CD4-positive, alpha-beta T cell treated with Interleukin-2 at 100 ng/mL for 4 hours (primary cell): ENCODE measurements at places on chromosomes 4 and X.

- no peak for DNase-seq
Observed at GRCh38 chrX:9706421-9706820, 59.2 kb downstream of the GPR143 start.

DNA sequence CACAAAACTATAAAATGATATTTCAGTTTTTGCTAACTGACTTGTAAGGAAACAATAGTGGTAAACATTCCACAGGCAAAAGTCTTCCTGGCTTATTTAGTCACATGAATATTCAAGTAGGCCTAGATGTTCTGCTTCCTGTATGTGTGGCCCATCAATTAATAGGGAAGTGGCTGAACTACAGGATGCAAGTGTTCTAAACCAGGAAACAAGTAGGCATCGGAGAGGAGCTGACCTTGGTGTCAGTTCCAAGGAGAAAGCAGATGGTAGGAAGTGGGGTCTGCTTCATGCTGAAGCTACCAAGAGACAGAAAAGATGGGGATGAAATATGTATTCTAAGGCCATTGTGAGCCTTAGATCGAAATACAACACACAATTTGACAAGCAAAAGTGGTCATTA lies 149.7 kb downstream of the ANTXR2 start:
- no peak for DNase-seq

- no peak for DNase-seq
Observed at GRCh38 chr4:5237086-5237660, 185.9 kb downstream of the STK32B start.

DNA sequence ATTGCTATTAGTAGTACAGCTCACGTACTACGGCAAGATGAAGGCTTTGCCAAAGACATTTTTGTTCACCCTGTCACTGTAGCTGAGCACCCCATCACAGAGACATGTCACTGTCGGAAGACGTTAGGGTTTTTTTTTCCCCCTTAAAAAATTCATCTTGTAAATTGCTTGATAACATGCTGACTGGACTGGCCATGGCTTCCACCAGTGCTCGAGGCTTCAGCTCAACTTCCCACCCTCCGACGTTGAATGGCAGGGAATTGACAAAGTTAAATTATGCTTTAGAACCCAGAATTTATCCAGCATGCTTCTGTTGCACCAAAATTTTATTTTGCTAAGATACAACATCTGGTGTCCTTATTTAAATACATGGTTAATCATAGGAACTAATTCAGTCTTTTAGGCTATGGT lies 707 bp upstream of the OTUD4 start:
- DNase-seq: no peak

GRCh38 chrX:136250191-136251040 lies 784 bp downstream of the MAP7D3 start:
- DNase-seq: no peak

DNA sequence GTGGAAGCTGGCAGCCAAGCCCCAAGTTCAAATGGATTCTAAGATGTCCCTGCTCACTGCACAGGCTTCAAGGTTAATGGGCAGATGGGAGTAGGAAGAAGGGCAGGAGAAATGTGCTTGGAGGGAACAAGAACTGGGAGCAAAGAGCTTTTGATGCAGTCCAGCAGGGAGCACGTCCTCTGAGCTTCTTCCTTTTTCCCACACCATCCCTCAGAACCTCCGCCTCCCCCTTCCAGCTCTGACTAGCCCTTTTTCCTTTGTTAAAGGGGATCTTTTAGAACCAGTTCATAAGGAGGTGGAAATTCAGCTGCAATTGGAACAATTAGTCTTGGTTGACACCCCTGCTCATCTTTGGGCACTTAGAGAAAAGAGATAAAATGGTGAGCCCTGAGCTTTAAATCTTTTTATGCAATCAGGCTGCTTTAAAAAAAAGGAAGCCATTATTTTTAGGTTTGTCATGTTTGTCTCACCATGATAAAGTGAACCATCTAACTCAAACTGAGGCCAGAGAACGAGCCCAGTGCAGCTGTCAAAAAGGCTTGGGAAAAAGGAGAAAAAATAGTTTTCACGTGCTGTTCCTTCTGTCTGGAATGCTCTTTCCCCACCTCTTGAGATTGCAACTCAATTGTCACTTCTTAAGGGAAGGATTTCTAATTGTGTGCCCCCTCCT lies 135.8 kb upstream of the IL1RAPL2 start:
- DNase-seq: no peak

GRCh38 chr4:152090543-152090942 lies 329.7 kb upstream of the GATB start:
- DNase-seq: peak; percentile 19

DNA sequence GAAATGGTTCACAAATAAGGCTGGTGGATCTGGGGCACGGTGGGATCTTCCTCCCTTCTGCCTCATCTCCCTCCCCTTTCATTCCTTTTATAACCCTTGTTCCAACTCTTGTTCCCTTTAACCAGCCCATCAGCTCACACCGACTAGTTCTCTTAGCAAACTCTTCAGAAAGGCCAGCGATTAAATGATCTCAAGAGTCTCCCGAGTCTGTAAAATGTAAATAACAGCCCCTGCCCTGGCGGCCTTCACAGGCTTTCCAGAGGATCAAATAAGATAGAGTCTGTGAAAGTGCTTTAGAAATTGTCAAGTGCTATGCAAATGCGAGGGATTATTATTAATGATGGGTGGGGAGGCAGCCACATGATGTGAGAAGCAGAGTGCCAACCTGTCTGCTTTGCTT lies 27.1 kb downstream of the TSC22D3 start:
- DNase-seq: no peak

- no peak for DNase-seq
Observed at GRCh38 chrX:27336466-27337091, 126.6 kb downstream of the PPP4R3C start.

- DNase-seq: no peak
Observed at GRCh38 chr4:142129931-142130330, 493.5 kb downstream of the IL15 start.

DNA sequence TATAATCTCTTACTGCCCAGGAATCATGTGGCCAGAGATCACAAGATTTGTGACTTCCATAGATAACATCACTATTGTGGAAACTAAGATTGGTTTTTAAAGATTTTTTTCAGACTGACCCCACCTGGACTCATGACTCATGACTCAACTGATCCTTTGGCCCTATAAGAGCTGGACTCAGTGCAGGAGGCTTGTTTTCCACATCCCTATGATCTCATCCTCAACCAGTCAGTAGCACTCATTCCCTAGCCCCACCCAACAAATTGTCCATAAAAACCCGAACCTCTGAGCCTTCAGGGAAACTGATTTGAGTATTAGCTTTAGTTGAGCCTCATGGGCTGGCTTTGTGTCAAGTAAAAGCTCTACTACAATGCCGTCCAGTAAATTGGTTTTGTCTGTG lies 7.9 kb upstream of the NOCT start:
- DNase-seq: no peak

- no peak for DNase-seq
Observed at GRCh38 chr4:106186201-106186600, 129.8 kb downstream of the TBCK start.

GRCh38 chrX:41084893-41085511 lies at the start of gene USP9X:
USP9X (plus strand) TSS chrX:41085445; CDS start chrX:41123629, 38,184 bp downstream.
- DNase-seq: peak; percentile 85

DNA sequence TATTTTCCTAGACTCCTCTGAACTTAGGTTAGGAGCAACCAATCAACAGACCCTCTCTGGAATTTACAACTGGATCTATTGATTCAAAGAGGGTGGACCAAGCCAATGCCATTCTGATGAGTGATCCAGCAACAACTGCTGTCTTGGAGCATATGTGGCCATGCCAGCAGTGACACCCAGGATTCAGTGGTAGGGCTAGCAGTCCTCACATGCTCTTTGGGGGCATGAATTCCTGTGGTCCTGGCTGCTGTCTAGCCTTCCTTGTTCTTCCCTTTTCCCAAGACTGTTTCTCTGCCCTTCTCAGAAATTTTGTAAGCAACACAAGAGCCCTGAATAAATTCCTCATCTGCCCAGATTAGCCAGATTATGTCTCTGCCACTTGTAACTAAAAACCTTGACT lies 61.5 kb upstream of the GATB start:
- DNase-seq: no peak

DNA sequence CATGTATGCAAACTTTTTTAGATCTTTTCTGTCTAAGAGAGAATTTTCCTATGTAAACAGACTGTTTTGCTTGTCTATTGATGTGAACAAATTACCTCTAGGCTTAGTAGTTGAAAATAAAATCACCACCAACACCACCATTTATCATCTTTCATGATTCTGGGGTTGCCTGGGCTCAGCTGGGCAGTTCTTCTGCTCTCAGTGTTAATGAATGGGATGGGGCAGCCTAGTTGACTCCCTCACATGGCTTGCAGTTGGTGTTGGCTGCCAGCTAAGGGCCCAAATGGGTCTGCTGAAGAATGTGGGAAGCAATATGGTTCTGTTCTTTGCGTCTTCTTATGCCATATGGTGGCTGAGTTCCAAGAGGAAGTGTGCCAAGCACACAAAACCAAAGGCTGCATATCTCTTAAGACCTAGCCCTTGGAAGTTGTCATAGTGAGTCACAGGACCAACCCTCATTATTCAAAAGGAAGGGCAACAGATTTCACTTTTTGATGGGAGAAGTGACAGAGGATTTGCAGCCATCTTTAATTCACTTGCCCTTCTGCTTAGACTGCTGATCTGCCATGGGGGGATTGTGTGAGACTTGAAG lies 17.9 kb downstream of the REELD1 start:
- DNase-seq: no peak

GRCh38 chr4:155094201-155094820 lies 114.1 kb upstream of the NPY2R start:
- no peak for DNase-seq

DNA sequence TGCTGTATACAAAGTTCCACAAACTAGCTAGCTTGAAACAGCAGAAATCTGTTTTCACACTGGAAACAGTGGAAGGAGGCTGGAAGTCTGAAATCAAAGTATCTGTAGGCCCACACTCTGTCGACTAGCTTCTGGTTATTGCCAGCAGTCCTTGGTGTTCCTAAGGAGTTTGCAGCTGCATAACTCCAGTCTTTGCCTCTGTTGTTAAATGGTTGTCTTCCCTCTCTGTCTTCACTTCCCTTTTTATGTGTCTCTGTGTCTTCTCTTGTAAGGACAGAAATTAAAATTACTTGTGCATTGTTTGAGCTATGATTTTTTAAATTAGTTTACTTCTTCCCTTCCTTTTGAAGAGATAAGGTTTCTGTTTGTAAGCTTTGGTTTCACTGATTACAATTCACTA lies 8.2 kb downstream of the MTHFD2L start:
- no peak for DNase-seq

DNA sequence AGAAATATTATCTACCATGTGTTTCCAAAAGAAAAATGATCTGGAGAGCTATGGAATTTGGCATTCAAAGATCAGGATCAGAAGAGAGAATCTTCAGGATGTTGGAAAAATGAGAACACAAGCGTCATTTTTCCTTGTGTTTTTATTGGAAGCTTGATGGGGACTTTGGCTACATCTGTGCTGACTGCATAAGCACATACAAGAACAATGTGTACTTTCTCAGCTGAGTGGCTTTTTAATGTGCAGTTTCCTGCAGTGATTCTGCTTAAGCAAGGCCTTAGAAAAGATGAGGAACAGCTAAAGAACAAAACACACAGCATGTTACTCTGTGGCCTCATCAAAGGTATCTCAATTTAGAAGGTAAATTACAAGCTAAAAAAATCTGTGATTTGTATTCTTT lies 1039.9 kb downstream of the GLUD2 start:
- DNase-seq: no peak

DNA sequence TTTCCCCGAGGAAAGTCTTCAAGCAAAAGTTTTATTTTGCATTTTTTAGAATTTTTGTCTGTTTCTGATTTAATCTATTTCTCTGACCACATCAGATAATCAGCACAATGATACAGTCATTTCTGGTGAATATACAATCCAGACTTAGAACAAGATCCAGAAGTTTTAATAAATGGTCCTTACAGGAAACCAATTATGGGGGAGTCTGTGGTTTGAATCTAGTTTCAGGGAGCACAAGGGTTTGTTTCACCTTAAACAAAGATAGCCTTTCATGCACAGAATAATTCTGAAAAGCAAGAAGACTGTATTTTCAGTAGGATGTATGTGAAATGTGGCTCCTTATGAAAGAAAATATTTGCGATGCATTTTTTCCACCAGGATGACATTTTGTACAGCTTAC lies 158.5 kb upstream of the ARSJ start:
- DNase-seq: no peak

DNA sequence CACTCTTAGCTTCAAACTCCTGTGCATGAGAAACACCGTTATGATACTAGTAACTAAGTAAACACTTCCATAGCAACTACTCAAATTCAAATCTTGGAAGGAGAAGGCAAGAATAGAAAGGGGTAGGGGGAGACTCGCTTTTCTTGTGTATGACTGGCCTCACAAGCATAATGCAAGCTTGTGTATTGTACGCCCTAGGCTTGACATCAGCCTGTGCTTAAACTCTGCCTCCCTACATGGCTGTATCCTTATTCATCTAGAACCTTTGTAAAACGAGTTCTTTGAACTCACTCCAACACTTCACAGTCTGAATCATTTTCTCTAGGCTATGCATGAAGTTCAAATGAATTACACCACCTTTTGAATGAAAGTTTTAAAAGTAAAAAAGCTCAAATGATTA lies 1071.2 kb upstream of the ADGRL3 start:
- DNase-seq: no peak

GRCh38 chr4:61143461-61143860 lies 56.7 kb upstream of the ADGRL3 start:
- no peak for DNase-seq

GRCh38 chrX:119622356-119623232 lies 16.4 kb upstream of the NKRF start:
- DNase-seq: no peak

DNA sequence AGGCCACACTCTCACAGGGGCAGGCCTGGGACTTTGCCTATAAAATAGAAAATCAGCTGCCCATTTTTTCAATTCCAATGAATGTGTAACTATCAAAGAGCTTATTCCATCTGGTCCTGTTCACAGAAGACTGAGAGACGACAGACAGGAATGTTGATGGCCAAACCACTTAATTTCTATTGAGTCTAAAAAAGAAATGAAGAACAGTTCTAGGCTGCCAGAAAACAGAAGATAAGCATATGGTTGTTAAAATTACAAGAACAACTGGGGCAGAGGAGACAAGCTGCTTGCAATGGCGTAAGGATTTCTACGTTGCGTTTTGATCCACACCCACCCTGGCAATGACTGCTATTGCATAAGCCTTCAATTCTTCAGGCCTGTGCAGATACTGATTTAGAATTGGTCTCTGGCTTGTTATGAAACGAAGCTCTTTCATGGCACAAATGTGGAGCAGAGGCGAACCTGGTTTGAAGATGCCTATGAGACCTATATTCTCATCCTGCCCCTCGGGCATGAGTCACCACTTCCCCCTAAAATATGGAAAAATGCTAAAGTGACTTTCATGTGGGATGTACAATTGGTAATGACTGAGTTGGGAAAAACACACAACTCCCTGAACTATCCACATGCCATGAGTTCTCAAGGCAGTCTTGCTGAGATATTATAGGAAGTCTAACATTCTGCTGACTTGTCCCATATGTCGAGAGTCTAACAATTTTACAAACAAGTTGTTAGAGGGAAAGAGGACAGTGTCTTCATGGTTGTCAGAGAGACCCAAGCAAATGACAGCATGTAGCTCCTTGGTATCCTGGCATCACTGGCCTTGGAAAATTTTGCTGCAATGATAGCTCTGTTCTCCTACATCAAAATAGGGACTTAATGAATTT lies 37.9 kb upstream of the SORBS2 start:
- DNase-seq: no peak

GRCh38 chr4:120870279-120870673 lies 52.2 kb downstream of the PRDM5 start:
- DNase-seq: no peak
